Left colon (tissue), 2 donors: ENCODE measurements at places on chromosomes 4 and X.

- DNase-seq = no peak
These were observed 126.6 kb downstream of the PPP4R3C start for GRCh38 chrX:27336466-27337091.

DNA sequence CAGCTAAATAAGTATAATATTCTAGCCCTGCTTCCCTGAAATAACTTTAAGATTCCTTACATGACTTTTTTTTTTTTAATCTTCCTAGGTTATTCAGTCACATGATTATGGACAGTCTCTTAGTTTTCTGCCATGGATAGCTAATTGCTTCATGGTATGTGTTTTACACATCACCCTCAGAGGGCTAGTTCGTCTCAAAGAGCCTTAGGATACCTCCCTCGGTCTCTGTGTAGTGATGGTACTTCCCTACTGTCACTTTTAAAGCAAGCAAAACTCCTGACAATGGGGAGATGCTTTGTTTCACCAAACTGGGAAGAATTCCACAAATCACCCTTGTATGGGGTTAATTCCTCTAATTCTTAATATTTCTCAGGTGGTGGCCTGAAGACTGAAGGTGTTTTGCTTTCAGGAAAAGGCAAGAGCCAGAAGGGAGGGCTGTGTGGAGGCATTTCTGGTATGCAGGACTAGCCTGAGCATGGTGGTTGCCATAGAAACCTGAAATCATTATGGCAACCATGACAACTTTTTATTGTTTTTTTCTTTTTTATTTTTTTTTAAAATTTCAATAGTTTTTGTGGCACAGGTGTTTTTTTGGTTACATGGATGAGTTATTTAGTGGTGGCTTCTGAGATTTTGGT lies 70.4 kb downstream of the BEX3 start:
- DNase-seq = no peak

GRCh38 chr4:110663738-110664444 lies 41.0 kb upstream of the PITX2 start:
- DNase-seq = no peak

- DNase-seq = no peak
These were observed 116.7 kb downstream of the MID1IP1 start for GRCh38 chrX:38917954-38918353.
